ENCODE measurements at places on chromosomes 6 and 20. TPM values are rescaled to one million over a fixed set of nuclear protein-coding genes. Genes with fewer than 3 reads are reported as not detected.

The LCA5 gene
- 0.10 TPM for total RNA-seq

The HTR1B gene
- total RNA-seq, result not detected

The CALHM4 gene
- not detected for total RNA-seq

- peak; percentile 44 for DNase-seq
These were observed 36.9 kb upstream of the BLCAP start for GRCh38 chr20:37564388-37565133.

- no peak for DNase-seq
These were observed 290.4 kb downstream of the GRIK2 start for GRCh38 chr6:101683884-101684283.

DNA sequence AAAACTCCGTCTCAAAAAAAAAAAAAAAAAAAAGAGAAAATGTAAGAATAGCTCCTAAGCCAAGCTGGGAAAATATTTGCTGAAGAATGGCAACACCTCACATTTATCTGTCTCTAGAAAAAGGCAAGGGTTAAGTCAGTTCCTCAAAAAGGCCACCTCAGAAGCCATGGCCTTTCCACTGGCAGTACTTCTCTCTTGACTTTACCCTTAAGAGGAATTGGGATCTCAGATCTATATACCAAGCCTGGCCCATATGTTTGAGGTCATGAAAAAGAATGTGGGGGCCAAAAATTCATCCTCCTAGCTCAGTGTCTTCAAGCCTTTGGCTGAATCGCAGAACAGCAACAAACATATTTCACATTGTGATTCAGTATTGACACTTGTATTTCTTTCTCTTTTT lies 10.9 kb upstream of the NCOA3 start:
- DNase-seq, result no peak

DNA sequence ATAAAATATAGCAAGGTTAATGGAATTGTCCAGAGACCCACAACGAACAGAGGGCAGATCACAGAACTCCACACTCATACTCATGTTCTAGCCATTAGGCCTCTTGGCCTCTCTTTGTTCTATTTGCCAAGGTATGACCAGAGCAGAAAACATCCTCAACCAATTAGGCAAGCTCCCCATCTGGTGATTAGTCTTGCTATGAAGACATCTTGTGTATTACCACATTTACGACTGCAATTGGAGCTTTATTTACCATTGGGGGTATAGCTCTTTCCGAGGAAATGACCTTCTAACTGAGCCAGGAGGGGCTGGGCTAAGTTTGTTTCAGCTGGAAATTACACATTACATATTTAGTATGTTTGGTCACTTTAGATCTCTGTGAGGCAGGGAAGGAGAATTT lies 593.9 kb downstream of the CD109 start:
- no peak for DNase-seq

DNA sequence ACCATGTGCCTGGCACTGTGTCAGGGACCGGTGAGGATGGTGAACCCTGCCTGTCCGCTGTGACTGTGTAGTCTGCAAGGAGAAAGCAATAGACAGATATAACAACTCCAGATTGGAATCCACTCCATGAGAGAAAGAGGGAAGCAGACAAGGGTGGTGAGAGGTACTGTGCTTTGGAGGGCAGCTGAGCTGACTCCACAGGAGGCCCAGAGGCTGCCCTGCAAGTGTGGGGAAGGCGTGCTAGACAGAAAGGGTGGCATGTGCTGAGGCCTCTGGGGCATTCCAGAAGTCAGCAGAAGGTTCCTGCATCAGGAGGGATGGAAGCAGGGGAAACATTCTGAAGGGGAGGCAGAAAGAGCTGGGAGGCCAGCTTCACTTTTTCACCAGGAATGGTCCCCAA lies 39.3 kb upstream of the APCDD1L start:
- DNase-seq, result no peak

DNA sequence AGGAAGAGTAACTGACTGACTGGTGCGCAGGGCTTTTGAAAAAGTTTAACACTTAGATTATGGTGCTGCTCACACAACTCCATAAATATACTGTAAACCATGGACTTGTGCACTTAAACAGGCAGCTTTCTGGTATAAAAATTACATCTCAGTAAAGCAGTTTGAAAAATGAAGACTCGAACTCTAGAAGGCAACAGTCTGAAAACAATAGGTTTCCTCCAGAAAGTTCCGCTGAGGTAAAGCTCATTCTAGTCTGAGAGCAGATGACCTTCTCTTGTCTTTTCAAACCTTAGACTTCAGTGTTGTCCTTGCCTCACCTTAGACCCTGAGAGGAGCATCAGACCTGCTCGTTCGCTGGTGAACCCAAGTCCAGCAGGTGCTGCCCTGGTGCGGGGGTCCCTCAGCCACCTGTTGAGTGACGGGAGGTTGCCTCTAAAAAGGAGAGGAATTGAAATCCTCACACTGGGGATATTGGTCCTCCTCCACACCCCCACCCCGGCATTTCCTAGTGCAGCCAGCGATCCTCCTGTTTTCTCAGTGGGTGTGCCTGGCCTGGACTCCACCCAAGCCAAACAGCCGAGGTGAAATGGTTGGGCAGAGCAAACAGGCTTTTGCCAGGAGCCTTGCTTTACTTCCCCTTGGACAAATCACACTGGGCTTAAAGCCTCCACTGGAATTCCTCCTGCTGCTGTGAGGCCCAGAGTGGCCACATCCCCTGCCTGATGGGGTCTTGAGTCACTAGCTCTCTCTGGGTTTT lies 14.7 kb upstream of the PYGB start:
- no peak for DNase-seq

DNA sequence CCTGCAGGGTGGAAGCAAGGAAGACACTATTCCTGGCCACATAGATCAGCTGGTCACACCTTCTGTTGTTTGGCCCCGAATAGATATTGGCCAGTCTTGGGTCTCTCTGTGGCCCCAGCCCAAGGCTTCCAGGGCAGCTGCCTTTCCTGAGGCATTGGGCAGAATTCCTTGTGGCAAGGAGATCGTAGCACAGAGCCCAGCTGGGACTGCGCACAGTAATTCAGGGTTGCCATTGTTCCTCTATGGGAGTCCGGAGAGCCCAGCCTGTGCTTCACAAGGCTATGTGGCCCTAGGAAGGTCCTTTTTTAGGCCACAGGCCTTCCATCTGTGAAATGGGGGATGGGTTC lies 6.9 kb downstream of the SGK2 start:
- no peak for DNase-seq

DNA sequence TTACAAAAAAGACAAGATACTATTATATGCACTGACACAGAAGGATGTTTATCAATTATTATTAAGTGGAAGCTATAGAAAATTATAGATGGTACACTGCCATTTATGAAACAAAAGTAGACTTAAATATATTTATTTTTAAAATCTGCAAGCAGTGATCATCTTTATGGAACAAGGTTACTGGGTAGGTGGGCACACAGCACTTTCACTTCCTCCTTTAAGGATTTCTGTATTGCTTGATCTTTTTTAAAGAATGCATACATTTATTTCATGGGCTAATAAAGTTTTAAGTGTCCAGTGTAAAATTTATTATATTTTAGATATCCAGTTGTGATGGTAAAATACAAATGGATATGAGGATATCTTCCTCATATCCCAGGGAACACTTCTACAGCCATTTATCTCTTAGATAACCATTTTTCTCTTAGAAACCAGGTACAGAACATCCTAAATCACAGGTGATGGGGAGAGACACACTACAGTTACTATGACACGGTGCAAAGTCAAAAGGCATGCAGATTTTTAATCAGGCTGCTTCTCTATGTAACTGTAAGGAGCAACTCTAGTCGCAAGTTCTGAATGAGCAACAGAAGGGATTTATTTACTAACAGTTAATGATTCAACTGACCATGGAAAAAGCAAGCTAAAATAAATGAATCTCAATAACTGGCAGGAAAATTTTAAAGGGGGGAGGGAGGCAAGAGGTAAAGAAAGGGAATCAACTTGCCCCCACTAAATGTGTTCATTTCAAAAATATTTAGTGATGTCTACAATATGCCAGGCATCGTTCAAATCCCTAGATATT lies 2.2 kb downstream of the FBXL4 start:
- no peak for DNase-seq

GRCh38 chr6:41344876-41345275 lies 9.5 kb downstream of the NCR2 start:
- DNase-seq, result peak; percentile 55

DNA sequence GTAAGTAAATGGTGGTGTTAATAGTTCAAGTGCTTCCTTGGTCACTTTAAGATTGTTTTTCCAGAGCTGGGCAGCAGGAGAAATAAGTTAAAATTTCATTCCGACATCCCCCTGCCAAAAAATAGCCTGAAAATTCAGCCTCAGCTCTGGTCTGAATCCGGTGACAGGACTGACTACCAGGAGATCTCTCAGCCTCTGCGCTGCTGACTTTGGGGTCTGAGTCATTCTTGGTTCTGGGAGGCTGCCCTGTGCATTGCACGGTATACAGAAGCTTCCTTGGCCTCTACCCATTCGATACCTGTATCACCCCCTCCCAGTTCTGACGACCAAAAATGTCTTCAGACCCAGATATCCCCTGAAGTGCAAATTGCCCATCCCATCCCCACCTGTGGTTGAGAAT lies 36.3 kb upstream of the TFAP2C start:
- no peak for DNase-seq

- DNase-seq, result no peak
These were observed 78.7 kb downstream of the SGK1 start for GRCh38 chr6:134238960-134239795.

GRCh38 chr6:80003826-80004172 lies 650 bp upstream of the TTK start:
- peak; percentile 70 for DNase-seq

DNA sequence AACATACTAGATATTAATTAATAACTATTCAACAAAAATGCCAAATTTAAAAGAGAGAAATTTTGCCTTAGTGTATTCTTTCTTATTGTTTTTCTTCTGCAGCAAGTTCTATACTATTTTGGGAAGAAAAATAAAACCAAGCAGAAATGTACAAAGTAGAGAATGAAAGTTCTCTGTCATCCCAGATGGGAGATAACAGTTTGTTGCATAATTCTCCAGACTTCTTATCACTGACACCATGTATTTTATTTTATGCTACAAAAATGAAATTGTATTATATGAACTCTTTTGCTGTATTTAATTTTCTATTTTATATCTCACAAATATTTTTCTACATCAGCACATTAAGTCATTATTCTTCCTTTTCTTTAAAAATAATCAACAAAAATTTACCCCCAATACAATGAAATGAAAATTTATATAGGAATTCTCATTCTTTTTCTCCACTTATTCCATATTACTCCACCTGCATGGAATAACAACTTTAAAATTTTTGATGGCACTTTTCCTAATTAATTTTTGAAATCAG lies 18.2 kb downstream of the TMEM244 start:
- no peak for DNase-seq

DNA sequence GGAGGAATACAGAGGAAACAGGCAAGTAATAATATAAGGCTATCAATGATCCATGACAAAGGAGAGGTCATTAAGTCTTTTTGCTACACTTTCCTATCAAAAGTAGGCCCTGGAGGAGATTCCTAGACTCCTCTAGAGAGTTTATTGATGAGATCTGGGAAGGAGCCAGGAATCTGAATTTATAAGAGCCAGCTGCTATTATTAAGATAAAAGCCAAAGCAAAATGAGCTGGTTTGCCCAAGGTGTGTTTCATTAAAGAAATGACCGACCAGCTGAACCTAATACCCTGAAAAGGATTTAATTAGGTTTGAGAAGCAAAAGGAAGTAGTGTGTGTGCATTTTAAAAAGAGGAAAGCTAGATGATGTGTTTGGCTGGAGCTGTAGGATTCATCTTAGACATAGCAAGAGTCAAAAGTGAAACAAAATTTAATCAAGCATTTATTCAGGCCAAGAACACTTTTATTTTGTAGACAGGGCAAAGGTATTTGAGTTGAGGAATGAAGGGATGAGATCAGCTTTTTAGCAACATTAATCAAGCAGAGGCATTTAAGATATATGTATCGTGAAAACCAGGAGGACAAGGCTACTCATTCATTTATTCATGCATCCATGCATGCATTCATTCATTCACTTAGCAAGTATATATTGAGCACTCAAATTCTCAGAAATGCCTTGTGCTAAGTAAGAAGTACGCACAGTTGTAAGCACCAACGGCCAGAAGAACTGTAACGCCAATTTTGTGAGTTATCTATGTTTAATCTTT lies 43.5 kb upstream of the SCAF8 start:
- no peak for DNase-seq

DNA sequence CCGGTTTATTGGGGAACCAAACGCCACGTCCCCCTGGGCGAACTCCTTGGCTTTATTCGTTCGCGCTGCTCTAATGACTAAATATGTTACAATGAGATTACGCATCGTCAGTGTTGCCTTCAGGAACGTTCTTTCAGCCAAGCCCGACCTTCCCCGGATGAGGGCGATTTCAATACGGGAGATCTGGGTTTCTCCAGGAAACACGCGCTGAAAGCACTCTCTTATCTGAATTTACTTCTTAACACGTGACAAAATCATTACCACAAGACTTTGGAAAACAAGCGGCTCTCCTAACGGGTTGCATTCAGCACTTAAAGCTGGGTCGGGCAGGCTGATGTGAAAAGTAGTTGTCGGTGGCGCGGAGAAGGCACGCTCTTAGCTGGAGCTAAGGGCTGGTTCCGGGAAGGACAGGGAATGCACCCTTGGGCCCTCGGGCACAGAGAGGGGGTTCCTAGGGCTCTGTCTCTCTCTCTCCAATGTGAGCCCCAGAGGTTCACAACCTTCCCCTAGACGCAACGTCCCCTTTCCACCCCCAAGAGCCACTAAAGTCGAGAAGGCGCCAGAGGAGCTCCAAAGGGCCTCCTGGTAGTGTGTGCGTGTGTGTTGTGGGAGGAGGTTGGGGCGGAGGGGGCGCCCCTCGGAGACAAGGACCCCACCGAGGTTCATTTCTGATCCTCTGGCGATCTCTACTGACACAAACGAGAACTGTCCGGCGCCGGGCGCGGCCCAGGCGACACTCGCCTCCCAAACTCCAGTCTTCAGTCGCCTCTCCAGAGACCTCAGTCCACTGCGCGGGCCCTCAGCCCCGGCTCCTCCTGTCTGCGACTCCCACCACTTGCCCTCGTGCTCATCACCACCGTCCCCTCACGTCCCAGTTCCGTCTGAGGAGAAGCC lies 7.1 kb upstream of the NKX2-2 start:
- no peak for DNase-seq

GRCh38 chr6:149028767-149029405 lies 282.1 kb downstream of the UST start:
- peak; percentile 71 for DNase-seq

DNA sequence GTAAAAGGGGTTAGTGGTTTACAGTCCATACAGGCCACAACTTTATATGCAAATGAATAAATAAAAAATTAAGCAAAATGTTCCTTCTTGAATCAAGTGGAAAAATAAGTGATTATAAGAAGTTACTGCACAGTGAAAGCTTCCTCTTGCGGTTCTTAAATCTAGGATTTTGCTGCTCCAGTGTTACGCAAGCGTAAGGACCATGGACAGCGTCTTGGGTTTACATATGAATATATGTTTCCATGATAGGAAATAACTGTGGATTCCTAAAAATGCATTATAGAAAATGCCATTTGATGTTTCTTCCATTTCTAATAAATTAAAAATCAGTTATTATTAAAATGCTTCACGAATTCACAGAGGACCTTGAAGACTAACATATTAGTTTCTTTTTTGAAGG lies 176.6 kb upstream of the POU3F2 start:
- DNase-seq, result peak; percentile 18

GRCh38 chr6:137843211-137843610 lies 23.8 kb upstream of the TNFAIP3 start:
- no peak for DNase-seq
